ENCODE measurements at places on chromosomes 16 and 17.

- DNase-seq = no peak
Observed at GRCh38 chr16:11401161-11402050, 56.1 kb downstream of the RMI2 start.

DNA sequence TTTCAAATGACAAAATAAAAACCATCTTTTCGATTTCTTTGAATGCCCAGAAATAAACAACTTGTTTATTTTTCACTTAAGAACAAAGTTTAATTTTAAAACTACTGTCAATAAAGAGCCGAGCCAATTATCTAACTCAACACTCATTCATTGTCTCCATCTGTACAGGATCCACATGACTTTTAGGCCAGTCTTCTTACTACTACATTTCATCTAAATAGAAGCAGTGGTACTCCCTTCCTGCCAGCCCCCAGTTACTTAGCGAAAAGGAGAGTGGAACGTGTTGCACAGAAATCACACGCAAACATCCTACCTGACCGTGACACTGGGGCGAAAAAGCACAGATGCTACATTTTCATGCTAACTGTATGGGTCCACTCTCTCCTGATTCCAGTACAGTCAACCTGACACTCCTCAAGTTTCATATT, 1.2 kb downstream of the GNA13 start:
- DNase-seq = no peak

- no peak for DNase-seq
Observed at GRCh38 chr16:65681406-65681805, 559.5 kb upstream of the CDH11 start.

GRCh38 chr17:76241204-76241538, 878 bp upstream of the RNF157 start:
- no peak for DNase-seq

- no peak for DNase-seq
Observed at GRCh38 chr16:86322806-86323205, 187.5 kb upstream of the FOXF1 start.

DNA sequence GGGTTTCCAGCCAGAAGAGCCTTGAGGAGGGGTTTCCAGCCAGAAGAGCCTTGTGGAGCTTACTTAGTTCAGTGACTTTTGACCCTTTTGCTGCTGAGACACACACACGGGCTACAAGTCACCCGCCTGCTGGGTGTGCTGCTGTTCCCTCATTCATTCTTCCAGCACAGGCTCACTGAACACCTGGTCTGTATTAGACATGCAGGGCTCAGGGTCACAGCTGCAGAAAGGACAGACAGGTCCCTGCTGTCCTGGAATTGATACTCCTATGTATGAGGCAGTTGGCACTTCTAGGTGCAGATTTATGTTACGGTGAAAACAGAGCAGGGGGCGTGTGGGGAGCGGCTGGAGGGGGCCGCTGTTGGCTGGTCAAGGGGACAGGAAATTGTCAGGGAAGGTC, 6.8 kb downstream of the CACNG4 start:
- no peak for DNase-seq

DNA sequence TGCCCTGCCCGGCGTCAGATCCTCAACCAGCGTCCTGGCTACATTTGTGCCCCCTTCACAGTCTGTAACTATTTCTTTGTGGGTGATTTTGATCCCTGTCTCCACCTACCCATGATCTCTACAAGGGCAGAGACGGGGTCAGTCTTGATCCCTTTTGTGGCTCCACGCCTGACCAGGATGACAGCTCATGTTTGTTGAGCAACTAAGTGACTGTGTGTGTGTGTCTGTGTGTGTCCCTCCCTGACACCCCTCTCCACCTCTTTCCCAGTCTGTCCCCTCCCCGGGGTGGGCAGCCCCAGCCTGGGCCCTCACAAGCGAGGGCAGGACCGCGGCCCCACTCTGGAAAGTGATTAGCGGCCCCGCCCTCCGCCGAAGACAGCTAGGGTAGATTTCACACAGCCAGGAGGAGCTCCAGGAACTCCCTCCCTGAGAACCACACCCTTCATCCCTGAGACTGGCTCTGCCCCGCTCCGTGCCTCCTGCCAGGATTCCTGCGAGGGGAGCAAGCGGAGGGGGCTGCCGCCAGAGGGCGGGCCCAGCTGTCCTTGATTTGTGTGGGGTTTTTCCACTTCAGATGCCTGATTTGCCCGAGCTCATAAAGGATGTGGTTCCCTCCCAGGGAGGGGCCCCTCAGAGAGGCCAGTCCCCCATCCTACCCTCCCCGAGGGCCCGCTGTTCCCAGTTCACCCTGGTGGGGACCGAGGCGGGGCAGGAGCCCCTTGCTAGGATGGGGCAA, 5.3 kb upstream of the HS3ST6 start:
- no peak for DNase-seq

DNA sequence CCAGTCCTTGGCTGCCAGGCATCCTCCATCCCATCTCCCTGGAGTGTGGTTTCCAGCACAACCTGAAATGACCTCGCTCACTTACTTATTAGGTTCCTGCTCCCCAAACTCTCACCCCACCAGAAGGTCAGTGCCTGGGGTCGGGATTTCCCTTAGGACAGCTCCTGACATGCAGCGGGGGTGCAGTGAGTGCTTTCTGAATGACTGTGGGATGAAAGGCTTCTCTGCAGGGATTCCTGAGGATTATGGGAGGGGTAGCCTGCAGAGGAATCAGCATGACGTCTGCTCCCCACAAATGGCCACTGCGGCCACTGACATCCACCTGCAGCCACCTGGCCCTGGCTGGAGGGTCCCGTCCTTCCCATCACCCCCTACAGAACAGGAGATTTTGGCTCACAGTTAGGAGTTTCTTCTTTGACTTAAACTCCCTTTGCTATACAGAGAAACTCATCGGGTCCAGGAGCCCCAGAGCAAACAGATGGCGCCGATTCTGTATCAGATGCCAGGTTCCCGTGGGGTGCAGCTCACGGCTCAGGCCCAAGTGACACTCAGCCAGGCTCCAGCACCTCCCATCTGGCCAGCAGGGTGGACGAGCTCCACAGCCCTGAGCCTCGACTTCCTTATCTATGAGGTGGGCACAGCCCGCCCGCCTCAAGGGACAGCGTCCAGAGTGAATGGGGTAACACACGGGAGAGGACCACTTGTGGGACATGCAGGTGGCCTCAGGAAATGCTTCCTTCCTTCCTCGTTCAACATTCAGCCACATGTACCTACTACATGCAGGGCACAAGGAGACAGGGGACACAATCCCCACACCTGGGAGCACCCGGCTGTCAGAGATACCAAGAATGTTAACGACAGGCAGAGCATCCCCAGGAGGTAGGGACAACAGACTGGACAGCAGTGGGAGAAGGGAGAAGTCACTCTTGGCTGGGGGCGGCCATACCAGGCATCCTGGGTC, 69.8 kb downstream of the RMI2 start:
- DNase-seq = no peak

DNA sequence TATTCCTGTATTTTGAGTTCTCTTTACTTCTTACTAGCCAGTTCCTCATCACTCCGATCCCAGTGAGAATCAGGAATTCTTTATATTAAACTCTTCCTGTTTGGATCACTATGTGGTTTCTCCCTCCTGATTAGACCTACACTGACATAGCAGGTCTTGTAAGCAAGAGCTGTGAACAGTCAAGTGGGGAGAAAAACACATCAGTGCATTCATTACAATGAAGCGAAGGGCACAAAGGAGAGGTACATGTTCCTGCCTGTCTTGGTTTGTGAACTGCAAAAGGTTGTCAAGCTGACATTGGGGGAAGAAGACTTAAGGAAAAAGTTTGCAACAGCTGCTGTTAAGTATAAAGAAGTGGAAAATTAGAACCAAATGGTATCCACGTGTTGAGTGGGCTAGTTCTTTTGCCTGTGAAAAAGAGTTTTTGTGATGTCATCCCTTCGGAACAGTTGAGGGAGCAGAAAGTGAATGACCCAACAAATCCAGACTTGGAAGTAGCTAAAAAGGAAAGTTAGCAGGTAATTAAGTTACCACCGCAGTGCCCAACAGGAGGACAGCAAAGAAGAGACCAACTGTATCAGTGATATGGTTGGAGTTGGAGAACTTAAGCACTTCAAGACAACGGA, 23.0 kb upstream of the TRIM25 start:
- DNase-seq = no peak

DNA sequence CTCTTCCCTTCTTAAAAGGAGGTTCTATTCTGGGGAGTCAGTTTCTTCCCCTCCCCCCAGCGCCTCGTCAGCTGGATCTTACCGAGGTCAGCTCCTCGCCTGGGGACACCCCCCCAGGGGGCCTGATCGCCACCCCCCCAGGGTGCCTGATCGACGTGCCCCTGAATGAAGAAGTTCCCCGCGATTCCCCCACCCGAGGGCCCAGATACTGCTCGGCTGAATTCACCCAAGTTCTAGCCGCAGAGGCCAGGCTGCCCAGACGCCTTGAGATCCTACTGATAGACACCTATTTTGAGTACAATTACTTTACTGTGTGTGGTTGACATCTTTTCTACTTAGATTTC, 1.4 kb downstream of the RAB11FIP3 start:
- DNase-seq = no peak

- DNase-seq = no peak
Observed at GRCh38 chr16:1673424-1674151, 4.5 kb upstream of the JPT2 start.

DNA sequence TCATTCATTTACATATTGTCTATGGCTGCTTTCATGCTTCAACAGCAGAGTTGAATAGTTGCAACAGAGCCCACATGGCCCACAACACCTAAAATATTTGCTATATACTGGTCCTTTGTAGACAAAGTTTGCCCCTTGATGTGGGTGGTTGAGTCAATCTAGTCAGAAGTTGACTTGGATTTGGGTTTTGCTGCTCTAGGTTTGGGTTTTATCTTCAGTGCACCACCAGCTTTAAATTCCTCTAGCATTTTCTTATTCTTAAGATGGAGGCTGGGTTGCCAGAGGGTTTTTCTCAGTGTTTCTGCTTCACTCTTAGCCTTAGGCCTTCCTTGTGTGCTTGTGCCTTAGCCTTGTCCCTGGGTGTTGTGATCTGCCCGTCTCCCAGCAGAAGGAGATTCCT, 51.0 kb downstream of the CCDC182 start:
- no peak for DNase-seq

DNA sequence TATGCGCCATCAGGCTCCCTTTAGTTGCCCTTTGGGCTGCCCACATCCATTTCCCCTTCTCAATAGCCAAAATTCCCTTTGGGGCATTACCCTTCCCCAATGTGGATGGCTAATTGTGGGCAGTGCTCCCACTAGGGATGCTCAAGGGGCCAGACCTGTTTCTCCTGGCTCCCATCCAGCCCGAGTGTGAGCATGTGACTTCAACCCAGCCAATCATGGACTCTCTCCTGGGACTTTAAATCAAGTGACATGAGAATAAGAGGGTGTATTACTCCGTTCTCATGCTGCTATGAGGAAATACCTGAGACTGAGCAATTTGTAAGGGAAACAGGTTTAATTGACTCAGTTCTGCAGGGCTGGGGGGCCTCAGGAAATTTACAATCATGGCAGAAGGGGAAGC, 60.9 kb upstream of the WSB1 start:
- no peak for DNase-seq

- DNase-seq = no peak
Observed at GRCh38 chr16:23258919-23259237, 43.2 kb upstream of the SCNN1B start.

DNA sequence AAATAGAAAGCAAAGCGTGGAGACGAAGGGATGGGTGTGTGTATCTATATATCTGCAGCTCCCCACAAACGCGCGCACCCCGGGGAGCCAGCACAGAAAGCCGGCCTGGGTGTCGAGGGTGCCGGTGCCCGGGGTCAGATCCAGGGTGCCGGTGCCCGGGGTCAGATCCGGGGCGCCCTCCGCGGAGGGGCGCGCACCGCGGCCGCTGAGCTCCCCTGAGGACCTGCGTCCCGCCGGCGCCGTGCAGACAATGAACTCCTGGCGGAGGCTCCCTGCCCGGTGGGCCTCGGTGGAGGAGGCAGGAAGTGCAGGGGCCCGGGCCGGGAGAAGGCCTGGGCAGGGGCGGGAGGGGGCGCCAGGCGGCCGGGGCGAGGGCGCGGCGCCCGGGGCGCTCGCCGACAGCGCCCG, 1.1 kb downstream of the ZNF423 start:
- DNase-seq = no peak

DNA sequence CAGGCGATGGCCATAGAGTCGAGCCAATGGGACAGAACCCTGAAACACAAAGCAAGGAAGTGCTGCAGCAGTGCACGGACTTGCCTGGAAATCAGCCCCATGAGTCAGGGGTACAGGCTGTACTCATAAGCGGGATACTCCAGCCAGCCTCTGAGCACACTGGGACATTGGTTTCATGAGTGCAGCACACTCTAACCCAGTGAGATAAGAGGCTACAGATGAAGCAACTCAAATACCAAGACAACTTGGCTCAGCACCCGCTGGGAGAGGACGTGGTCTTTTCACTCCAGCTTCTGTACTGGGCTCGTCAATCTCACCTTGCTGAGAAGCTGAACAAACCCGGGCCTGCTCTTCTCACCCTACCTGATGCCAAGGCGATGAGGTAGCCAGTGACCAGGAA, 98.2 kb downstream of the AXIN2 start:
- DNase-seq = no peak

DNA sequence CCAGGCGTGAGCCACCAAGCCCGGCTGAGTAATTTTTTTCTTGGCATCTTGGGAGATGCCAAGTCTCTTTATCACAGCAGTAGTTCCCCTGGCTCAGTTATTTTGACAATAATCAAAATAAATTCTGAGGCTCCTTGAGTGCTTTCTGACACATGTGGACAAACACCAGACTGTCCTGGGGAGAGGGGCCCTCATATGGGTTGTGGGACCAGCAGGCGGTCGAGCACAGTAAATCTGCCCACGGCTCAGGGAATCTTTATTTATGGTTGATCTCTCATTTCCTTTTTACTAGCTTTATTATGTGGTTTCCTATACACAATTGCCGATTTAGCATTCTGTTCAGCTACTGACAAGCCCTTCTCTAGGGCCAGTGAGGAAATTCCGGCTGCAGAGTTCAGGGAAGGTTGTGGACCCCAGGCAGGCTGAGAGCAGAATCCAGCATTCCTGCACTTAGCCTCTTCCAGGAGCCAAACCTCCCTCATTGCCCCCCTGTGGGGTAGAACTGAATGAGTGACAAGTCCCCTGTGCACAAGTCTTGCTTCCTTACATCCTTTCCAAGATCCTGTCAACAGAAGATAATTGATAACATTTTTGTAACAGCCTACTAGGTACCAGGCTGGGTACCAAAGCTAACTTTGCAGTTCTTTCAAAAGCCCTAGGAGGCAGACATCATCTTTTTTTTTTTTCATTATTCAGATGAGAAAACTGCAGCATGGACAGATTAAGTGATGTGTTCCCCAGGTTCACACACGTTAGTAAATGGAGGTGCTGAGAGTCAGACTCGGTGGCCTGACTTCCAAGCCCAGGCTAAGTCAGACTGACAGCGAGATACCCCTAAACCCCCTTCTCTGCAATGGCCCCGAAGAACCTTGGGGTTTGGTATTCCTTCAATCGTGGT, 40.2 kb downstream of the HS3ST3B1 start:
- DNase-seq = no peak

Measured in DMS79 (cell line).